Kidney capillary endothelial cell (primary cell): ENCODE measurements at places on chromosomes 3 and 15.

GRCh38 chr3:175670557-175670956 lies 811.4 kb downstream of the NAALADL2 start:
- no peak for DNase-seq

- DNase-seq: no peak
These were observed 420.2 kb downstream of the TBC1D5 start for GRCh38 chr3:17322106-17322793.

DNA sequence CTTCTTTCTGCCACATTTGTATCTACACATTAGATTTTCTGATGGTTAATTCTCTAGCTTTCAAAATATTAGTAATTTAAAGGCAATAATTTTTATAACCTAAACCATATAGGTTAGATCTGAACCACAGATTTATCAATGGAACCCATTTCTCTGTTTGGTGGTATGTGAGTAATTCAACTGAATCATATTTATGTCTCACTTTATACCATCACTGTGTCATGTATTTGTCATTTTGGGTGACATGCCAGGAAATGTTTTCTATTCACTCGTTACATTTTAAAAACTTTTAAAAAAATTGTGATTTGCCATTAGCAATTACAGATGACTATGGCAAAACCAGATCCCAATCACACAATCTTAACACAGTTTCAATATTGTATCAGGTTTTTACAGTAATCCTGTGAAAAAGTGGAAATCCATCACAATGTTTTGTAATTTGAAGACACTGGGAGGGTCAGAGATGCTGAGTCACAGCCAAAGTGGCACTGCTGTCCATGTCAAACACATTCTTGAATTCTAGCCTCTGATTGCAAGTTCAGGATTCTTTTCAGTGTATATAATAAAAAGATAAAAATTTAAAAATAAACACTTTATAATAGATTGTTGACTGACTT lies 356.0 kb upstream of the RBMS3 start:
- DNase-seq: peak; percentile 56

GRCh38 chr3:117036259-117036799 lies 326.8 kb downstream of the TUSC7 start:
- DNase-seq: no peak

- DNase-seq: no peak
These were observed 57.2 kb downstream of the OXNAD1 start for GRCh38 chr3:16322189-16322588.
